ENCODE measurements at places on chromosomes 12 and 14.

DNA sequence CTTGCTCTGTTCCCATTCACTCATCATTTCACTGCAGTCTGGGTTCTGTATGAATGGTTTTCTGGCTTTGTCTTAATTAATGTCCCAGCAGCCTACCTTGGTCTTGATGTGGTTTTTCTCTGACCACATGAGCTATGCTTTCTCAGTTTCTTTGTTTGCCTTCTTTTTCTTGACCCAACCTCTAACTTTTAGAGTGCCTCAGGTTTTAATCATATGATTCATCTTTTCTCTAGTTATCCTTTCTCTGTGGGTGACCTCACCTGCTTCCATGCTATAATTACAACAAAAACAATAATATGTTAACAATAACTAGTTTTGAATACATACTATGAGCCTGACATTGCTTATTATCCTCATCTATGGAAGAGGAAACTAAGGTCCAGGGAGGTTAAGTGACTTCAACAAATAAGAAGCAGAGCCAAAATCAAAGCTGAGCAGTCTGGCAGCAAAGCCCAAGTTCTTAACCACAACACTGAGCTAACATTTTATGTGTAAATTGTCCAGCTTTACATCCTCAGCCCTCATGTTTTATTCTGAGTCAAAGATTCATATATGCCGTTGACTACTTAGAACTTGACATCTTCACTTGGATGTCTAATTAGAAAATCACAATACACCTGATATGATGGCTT is 4.7 kb upstream of the EPYC start:
- no peak for DNase-seq

- no peak for DNase-seq
Observed at GRCh38 chr12:57628280-57629191, 4.5 kb downstream of the B4GALNT1 start.

- no peak for DNase-seq
Observed at GRCh38 chr14:73973497-73973896, 23.4 kb downstream of the COQ6 start.

GRCh38 chr12:116421785-116422538 is 137.2 kb upstream of the MAP1LC3B2 start:
- DNase-seq: no peak

GRCh38 chr12:14431975-14432374 is 66.5 kb downstream of the ATF7IP start:
- no peak for DNase-seq

- DNase-seq: no peak
Observed at GRCh38 chr12:97386133-97386581, 76.4 kb upstream of the RMST start.

DNA sequence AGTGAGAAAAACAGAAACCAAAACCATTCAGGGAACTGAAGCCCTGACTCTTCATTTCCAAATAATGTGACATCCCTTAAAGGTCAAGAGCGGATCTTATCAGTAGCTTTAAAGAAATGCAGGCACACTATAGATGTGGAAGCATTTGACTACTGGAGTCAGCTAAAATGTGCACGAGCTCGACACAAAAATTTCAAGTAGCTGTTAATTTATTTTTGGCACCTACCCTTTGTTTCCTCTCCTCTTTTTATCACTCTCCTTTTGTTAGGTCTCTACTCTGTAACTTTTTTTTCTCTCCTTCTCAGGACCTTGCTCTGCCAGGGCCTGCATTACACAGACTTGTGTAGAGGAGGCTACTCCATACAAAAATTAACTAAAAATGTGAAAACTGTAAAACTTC is 58.3 kb downstream of the FGD6 start:
- DNase-seq: no peak

DNA sequence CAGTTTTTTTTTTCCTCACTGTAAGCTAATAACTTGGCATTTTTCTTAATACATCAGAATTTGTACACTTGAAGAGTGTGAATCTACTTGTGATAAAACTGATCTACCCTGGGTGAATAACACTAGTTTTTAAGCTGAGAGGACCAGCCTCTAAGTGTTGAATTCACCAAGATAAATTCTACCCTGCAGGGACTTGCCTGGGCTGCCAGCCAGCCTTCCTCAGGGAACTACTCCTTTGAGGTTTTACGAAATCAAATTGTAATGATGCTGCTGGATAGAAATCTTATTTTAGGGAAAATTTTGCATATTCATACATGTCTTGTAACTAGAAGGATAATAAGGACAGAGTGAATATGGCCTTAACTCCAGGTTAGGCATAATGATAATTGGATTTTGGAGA is 1.9 kb downstream of the MED21 start:
- DNase-seq: no peak

DNA sequence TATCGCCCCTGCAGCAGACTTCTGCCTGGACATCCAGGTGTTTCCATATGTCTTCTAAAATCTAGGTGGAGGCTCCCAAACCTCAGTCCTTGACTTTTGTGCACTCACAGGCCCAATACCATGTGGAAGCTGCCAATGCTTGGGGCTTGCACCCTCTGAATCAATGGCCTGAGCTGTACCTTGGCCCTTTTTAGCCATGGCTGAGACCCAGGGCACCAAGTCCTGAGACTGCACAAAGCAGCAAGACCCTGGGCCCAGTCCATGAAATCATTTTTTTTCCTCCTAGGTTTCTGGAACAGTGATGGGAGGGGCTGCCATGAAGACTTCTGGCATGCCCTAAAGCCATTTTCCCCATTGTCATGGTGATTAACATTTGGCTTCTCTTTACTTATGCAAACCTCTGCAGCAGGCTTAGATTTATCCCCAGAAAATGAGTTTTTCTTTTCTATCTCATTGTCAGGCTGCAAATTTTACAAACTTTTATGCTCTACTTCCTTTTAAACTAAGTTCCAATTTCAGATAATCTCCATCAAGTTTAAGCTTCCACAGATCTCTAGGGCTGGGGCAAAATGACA is 1445.8 kb upstream of the FLRT2 start:
- DNase-seq: no peak

DNA sequence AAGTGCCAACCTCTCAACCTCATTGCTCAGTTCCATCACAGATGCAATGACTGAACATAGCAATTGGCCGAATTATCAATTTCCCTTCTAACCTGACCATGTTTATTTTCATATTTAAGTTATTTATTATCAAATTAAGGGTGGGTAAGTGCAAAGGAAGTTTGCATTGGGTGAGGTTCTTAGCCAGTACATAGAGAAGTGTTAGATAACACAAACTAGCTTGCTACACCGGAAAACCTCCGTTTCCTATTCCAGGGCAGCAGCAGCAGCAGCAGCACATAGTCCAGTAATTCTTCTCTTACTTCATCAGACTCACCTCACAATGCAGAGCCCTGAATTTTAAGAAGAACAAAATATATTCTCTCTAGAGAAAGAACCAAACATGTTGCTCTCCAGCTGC is 200.5 kb upstream of the OR4E1 start:
- DNase-seq: no peak

DNA sequence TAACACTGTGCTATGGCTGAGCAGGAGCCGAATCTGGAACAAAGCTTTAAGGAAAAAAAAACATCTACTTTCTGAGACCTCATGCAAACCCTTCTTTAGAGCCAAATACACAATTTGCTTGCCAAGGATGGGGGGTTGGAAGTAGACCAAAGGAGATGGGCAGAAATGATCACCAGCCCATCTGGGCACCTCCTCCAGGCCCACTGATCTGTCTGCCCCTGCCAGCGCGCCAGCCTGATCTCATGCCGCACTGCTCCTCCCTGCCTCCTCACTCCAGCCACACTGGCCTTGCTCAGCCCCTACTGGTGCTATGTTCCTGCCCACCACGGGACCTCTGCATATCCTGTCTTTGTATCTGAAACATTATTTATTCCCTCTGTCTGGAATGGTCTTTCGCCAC is 24.8 kb upstream of the RAB35 start:
- DNase-seq: no peak

DNA sequence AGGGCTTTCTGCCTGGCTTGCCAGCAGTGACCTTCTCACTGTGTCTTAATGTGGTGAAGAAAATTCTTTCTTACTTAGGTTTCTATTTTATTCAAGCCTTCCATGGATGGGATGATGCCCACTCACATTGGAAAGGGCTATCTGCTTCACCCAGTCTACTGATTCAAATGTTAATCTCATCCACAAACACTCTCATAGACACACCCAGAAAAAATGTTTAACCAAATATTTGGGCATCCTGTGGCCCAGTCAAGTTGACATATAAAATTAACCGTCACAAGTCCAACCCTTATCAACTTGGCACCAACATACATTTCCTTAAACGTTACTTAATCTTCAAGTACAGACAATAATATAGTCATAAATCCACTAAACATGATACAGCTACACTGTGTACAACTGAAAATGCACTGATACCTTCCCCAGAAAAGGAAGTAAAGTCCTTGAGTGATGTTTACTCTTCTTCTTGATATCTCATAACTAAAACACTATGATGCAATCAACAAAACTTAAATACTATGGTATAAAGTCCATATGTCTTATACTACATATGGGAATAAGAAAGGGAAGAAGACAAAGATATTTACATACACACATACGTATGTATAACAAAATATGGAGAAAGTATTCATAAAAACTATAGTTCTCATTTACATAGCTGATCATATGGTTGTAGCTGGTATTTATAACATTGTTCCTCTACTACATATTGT is 394.7 kb upstream of the NOVA1 start:
- no peak for DNase-seq

DNA sequence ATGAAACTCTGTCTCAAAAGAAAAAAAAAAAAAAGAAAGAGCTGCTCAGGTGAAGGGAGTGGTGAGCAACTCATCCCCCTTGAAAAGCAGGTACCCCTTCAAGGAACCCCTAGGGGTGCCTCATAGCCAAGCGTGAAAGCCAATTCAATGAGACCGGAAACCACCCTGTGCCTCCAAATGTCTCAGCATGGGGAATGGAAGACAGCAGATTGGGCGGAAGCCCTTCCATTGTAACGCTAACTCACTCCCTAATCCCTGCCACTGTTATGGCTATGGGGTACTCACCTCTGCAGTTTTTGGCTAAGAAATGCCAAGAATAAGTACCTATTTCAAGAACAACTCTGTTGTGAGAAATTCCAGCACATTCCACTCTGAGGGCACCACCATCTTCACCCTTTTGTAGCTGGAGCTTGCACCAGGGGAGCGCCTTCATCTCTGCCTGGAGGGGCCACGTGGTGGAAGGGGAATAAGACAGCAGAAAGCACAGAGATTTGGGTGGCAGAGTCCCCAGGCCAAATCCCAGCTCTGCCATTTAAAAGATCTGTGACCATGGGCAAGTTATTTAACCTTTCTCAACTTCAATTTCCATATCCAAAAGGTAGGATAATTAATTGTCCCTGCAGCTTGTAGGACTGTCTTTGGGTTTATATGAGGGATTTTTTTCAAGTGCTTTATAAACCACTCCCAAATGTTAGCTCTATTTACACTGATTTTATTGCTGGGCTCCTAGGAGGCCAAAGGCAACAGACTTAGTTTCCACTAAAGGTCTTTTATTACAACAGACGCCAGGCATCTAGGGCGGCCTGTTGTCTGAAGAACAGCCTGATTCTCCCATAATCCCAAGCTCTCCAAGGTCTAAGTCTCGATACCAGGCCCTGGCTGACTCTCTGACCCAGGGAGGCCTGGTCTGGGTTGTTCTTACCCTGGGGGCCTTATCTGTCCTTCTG is 63.9 kb downstream of the ITPK1 start:
- no peak for DNase-seq

DNA sequence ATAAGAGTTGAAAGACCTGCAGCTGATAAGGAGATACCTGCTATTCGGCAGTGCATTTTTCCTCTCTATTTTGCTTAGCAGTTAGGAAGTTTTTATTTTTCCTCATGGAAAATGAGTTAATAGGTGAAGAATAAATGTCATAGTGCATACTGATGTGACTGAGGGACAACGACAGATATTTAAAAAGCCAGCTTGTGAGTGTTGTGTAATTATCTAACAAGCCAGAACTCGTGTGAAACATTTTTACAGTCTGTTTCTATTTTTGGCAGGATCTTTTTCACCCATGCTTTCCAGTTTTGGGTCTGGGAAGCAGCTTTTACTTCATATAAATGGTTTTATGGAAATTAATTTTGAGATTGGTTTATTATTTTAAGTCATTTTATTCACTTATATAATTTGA is 2.9 kb downstream of the FBXO34 start:
- no peak for DNase-seq

- DNase-seq: no peak
Observed at GRCh38 chr12:78725951-78726580, 138.5 kb upstream of the SYT1 start.

GRCh38 chr14:57383125-57383745 is 7.2 kb upstream of the NAA30 start:
- DNase-seq: no peak

- DNase-seq: no peak
Observed at GRCh38 chr12:28327722-28328121, 137.5 kb downstream of the CCDC91 start.

- no peak for DNase-seq
Observed at GRCh38 chr12:120206228-120206627, 5.3 kb upstream of the RPLP0 start.

DNA sequence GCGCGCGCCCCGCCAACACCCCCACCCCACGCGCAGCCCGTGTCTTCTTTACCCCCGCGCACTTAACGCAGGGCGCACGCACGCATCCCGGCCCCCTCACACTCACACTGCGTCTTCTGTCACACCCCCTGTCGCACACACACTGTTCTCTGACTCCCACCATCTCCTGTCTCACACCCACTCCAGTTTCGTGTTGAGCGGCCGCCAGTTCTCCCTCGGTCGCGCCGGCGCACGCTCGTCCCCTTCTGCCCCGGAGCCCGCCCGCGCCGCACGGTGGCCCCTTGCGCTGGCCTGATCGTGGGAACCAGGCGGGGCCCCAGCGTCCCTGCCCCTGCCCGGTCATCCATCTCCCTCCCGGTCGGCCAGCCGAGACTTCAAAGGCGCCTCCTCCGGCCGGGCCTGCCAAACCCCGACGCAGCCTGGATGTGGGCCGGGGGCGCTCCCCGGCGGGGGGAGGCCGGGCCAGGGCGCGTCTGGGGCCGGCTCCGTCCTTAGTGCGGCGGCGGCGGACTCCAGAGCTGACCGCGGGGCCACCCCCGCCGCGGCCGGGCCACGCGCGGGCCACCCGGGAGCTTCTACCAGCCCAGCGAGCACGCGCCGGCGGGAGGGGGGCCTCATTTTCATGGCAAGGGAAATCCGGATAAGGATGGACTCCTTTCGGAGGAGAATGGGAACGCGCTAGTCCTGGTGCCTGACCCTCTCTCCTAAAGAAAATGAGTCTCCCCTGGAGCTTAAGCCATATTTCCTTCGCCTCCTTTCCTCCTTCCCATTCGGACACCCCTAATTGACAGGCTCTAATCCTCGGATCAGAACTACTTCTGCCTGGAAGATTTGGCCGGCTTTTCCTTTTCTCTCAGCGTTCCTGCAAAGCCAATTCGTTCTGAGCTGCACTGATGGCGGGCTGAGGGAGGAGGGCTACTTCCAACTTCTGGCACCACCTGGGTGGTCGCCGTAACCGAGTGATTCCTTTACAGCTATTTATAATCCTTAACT is 82.0 kb upstream of the HMGA2 start:
- peak; percentile 8 for DNase-seq
